ENCODE measurements at places on chromosomes 3 and 15.

DNA sequence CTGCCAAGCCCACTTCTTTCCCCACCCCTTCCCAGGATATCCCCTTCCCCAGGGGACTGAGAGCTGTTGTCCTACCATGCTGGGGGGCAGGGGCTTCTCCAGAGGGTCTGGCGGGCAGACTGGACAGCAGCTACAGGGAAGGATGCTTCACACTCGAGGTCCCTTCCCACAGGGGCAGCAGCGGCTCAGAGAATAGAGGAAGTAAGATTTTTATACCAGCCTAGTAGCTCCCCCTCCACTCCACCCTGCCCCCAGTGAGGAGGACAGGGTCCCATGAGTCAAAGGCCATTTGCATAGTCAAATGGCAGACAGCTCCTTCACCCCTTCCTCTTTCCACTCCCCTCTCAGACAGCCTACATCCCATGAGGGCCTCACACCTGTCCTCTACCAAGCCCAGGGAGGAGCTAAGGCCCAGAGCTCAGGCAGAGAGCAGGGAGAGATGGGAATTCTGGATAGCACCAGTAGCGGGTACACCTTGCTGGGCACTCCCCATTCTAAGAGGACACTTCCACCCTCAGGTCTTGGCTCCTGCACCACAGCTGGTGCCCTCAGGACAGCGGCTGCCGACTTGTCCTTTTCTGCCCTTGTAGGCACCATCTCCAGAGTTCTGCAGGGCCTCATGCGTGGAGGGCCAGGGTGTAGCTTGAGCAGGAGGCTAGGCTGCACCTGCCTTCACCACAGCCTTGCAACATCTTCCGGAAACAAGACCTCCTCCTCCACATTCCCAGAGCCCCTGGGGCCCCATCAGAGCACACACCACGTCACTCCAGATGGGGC is at the start of gene TLR9:
TLR9 (minus strand) TSS at position 194 of the 777 bp plus-strand sequence; CDS start at position 78, 116 bp downstream.
- peak; percentile 43 for DNase-seq

GRCh38 chr3:33884701-33885100 is 86.3 kb downstream of the PDCD6IP start:
- DNase-seq: no peak

DNA sequence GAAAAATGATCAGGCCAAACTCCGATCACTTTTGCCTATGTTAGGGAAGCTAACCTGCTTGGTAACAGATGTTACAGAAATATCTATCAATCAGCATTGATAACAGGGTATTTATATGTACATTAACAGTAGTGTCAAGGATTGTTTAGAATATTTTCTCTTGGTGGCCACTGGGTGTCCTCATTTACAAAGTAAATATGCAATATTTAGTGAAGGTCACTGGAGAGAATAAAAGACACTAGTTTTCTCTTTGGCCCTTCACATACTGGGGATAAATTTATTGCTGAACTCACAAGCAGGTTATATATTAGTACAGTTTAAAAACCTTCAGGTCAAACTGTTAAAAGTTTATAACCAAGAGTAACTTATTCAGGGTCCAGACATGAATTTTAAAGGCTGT is 69.0 kb downstream of the TIGIT start:
- DNase-seq: no peak

GRCh38 chr3:166570102-166570501 is 732.9 kb upstream of the BCHE start:
- DNase-seq: no peak

- no peak for DNase-seq
Measured at GRCh38 chr15:94286583-94286982, 55.2 kb downstream of the MCTP2 start.

GRCh38 chr3:149020839-149021252 is 29.5 kb downstream of the GYG1 start:
- DNase-seq: no peak

- DNase-seq: no peak
Measured at GRCh38 chr15:56920367-56920627, 1.9 kb downstream of the TCF12 start.

- peak; percentile 94 for DNase-seq
Measured at GRCh38 chr3:52052831-52053306, 3.5 kb downstream of the DUSP7 start.

DNA sequence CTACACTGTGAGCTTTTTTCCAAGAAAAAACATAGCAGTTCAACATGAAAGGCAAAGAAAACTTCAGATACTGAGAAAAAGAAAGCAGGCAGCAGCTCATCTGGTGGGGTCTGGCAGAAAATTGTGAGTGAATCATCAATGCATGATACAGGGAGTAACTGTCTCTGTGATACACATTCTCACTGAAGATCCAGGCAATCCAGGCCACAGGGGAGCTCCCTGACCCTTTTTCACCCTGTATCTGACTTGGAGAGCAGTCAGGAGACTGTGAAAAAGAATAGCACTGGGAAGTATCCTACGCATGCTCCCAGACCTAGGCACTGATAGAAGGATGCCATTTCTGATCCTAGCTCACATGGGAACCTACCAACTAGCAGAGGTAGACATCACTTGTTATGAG is 269.8 kb downstream of the MBNL1 start:
- no peak for DNase-seq

DNA sequence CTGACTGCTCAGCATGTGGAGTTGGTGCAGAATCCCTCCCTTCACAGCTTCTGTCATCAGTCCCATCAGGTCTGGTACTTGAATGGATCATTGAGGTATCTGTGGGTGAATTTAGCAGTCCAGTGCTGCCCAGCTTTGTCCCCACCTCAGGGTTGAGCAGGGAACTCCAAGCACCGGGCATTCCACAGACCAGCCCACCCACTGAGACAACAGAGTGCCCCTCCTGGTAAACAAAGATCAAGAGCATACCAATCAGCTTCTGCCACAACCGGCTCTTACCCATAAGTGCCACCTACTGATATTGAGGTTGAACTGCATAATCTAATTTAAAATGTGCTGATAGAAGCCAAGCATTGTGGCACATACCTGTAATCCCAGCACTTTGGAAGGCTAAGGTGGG is 57.1 kb upstream of the FXR1 start:
- no peak for DNase-seq

DNA sequence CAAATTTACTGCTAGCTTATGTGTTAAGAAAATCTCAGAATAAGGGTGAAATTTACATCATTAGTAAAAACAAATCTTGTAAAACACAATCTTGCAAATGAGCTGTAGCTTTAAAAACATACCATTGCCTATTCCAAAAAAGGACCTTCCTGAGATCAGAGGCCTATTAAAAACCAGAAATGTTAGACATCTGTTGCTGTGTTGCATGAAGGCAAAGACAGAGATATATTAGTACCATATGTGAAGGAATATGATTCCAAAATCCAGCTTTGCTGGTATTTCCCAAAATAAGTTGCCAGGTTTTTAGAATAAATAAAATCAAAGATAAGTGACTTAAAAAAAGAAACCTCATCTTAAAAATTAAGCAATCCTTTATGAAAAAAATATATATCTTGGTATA is 504.1 kb upstream of the CDIN1 start:
- DNase-seq: no peak

- no peak for DNase-seq
Measured at GRCh38 chr3:3023111-3023745, 86.9 kb downstream of the IL5RA start.

DNA sequence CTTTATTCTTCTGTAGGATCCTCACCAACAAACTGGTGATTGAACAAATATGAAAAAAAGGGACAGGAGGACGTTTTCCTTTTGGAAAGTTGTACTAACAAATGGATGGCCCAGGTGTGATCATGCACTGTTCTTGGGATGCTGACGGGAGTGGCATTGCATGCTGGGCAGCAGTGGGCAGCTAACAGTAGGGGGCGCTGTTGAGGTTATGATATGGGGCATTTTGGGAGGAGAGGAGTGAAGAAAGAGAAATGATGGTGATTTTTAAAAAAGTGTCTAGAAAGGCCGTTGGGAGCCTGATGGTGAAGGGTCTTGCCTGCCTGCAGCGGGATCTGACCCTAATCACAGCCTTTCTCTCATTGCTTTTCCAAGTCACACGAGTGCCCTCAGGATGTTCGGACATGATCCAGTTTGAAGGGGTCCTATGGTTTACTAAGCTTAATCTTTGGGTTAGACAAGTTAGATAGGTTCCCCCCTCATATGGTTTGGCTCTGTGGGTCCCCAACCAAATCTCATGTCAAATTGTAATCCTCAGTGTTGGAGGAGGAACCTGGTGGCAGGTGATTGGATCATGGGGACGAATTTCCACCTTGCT is 46.2 kb upstream of the PRTG start:
- DNase-seq: no peak

- DNase-seq: no peak
Measured at GRCh38 chr15:26460165-26460564, 312.7 kb downstream of the GABRB3 start.

DNA sequence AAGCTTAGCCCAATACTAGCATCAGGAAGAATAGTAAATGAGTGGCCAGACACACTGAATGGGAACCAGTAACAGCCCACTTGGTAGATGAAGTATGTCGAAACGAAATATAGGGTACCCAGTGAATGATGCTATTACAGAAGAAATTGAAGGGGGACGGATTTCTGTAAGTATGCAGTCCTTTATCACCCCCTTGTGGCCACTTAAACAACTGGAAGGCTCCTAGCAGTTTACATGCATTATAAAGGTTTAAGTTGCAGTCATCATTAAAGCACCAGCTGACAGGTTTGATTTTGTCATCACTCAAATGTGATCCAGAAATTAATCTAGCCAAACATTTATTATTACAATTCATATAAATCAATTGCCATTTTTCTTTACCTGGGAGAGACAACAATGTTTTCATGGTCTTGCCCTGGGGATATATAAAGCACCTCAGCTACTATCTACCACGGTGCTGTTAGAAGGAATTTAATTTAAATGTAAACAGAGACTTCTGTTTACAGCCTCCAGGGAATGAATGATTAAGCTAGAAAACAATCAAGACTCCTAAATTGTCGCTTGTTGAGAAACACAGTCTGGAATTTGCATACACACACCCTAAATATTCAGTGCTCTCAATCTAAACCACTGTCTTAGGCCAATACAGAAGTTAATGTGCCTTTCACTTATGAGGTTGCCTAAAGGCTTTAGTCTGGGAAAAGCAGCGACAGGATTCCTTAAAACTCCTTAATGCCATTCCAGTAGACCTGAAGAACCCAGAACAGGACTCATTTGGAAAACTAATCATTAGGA is 7.8 kb downstream of the EIF1B start:
- DNase-seq: no peak

DNA sequence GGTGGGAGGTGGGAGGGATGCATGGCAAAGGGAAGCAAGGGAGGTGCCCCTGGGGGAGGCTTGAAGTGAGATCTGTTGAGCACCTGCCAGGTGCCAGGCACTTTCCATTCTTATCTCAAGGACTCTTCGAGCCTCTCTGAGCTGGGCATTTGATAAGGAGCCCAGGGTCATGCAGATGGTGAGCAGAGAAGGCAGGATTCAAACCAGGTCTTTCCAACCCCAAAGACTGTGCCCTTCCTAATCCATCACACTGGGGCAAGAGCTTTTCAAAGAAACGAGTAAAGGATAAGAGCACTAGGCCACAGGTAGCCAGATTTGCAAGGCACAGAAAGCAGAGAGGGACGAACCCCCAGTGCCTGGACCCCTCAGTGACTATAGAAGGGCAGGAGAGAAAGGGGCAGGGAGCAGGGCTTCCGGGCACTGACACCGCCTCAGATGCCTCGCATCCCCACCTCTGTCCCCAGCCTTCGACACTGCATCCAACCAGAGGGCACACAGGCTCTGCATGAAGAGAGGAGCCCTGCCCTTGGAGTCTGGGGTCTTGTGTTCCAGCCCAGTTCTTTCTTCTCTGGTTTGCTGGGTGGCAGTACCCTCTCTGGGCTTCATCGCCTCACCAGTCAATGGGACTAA is 21.0 kb downstream of the IGDCC4 start:
- DNase-seq: peak; percentile 10

DNA sequence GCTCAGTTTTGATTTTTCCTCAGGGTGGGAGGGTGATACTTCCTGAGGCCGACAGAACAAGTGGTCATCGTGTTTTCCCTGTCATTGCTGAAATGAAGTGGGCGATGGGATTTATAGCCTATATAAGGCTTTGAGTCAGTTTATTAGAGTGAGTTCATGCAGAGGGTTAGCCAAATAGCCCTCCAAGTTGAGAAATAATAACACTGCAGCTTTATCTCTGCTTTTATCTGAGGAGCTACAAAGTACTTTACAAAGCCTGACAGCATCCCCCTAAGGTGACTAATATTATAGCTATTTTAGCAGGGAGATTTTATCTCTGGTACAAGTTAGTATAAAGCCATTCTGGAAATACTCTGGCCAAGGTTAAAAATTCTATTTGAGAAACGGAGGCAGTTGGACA is 389.6 kb downstream of the MFSD1 start:
- DNase-seq: no peak

DNA sequence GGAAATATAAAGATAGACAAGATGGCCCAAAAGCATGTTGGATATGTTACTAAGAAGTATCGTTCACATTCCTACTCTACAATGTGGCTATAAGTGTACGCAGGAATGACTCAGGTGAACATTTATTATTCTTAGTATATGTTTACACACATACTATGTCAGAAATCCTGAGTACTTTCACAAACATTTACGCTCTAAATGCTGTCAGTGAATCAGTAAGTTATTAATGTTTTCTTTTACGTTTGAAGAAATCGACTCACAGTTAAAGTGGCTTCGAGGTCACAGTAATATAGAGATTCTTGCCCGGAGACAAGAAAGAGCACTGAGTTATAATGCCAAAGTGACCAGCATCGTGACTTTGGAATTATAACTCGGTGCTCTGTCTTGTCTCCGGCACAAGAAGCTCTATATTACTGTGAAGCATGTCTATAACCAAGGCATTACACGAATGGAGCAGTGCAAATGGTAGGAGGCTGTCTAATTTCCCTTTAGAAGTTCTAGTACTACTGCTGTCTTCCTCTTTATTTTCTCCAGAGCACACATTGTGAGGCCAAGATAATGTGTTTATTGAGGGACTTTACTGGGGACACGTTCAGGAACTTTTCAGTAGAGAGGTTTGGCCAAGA is 61.8 kb upstream of the P3H2 start:
- DNase-seq: no peak

DNA sequence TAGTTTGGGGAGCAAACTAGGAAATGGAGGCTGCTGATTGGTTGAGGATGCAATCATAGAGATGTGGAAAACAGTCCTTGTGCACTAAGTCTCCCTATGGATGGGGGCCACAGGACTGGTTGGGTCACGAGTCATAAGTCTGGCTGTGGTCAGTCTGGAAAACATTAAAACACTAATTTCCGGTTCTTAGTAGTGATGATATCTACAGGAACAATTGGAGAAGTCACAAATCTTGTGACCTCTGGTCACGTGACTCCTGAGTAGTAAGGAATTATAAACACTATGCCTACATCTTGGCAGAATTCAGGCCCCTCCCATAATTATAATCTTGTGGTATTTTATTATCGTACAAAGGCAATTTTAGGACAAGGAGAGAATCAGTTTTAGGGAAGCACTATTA is 317.3 kb upstream of the ARPP21 start:
- DNase-seq: no peak

- no peak for DNase-seq
Measured at GRCh38 chr15:70507772-70508371, 255.5 kb downstream of the UACA start.

DNA sequence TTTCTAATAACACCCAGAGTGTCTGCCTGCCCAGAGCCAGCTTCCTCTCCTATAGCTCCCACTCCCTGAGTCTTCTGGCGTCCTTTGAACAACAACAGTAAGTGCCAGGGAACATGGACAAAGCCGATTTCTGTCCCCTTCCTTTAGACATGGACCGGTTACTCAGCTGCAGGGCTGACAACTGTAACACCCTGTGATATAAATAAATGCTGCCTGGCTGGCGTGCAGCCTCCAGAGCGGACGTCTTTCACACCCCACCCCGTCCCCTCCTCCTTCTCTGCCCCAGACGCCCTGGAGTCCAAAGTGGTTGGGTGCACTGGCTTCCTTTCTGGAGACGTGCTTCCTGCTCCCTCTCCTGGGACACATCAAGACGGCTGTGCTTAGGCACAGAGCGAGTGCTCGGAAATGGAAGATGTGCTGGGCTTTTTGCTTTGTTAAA is 281.9 kb upstream of the LRRFIP2 start:
- DNase-seq: peak; percentile 91
